ENCODE measurements at places on chromosomes 2 and 18.

GRCh38 chr2:74585406-74586185, 31.1 kb downstream of the DOK1 start:
- peak; percentile 2 for DNase-seq

DNA sequence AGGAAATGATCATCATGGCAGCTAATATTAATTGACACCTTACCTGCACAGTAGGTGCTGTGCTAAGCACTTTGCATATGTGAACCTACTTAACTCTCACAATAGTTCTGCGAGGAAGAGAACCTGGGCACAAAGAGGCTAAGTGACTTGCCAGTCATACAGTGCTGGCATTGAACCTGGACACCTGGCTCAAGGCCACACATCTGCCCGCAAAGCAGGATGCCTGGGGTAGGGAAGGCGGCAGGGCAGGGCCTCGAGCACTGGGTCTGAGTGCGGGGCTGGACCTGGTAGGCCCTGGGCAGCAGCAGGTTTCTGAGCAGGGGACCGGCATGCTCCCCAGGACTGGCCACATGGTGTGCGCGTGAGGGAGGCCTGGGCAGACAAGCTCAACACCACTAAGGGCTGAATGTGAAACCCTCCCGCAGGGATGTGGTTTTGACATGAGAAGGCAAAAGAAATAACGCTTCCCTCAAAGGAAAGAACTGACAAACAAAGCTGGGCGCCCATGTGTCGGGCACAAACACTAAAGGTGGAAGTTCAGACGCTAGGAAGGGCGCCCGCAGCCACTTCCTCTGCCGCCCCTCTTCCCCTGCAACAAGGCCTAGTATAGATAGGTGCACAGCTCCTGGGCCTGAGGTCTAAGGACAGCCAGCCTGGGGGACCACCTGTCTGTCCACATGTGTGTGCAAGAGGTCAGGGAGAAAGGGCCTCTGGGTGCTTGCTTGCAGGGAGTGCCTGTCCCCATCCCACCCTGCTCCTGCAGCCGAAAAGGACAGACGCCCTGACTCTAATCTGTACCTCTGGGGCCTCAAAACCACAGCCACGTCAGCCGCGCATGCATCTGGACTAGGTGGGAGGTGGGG, 92.5 kb downstream of the ZFP36L2 start:
- peak; percentile 57 for DNase-seq

DNA sequence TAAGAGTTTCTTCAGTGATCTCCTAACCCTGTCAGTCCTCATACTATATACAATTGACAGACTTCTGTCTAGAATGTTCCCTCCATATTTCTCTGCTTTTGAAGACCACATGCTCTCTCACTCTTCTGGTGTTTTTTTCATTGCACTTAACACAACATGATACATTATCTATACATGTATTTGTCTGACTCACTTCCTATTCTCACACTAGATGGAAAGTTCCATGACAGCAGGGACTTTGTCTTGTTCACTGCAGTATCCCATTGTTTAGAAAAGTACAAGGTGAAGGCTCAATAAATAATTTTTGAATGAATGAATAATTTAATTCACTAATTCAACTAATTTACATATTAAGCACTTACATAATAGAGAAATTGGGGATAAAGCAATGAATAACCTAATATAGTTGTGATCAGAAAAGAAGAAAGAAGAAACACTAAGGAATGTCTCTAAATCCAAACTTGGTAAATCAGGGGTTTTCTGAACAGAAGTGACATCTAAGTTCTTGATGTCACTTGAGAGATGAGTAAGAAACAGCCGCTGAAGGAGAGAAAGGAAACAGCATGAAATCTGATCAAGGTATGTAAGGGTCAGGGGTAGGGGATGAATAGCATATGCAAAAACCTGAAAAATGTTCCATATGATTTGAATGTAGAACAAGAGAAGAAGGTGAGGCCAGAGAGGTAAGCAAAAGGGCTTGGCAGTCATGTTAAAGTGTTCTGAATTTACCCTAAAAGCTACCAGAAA, 42.4 kb downstream of the MBD2 start:
- DNase-seq, result peak; percentile 4

DNA sequence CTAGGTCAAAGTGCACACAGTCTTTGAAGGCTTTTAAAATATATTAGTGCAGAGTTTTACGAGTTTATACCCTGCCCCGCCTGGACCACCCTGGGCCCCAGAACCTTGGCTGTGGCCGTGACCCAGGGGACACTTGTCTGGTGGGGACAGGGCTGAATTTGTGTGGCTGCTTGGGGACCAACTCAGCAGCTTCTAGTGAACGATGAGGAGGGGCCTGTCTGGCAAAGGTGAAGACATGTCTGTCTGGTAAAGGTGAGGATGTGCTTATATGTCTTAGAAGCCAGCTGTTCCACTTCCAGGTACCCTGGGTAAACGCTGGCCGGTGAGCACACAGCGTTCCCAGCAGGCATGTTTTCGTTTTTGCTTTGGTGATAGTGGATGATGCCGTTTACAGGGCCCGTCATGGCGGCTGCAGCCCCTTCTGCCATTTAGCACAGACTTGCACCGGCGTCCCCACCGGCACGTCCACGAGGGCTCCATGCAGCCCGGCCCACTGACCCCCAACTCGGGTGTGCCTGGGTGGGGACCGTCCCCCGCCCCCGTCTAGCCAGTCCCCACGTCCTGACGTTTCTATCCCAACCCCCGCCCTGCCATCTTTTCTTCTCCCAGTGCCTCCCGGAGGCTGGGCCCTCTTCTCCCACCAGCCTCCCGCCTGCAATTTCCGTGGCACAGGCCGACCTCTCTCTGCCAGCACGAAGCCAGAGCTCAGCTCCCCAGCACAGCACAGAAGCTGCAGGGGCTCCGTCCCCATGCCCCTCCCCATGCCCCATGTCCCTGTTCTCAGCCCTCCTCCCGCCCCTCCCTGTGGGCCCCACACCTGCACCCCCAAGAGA, 67.8 kb downstream of the SLC66A2 start:
- no peak for DNase-seq

GRCh38 chr2:73301636-73302035, 8.3 kb upstream of the EGR4 start:
- DNase-seq, result no peak

GRCh38 chr2:27591745-27592144, 8.9 kb downstream of the ZNF512 start:
- no peak for DNase-seq

GRCh38 chr2:63698786-63699548, 110.2 kb downstream of the MDH1 start:
- DNase-seq, result no peak

- DNase-seq, result no peak
These were observed at the start of gene FRZB for GRCh38 chr2:182866461-182867406. Gene FRZB, minus strand, starts transcription at chr2:182866637. Its CDS starts 85 bp downstream, at chr2:182866552.

DNA sequence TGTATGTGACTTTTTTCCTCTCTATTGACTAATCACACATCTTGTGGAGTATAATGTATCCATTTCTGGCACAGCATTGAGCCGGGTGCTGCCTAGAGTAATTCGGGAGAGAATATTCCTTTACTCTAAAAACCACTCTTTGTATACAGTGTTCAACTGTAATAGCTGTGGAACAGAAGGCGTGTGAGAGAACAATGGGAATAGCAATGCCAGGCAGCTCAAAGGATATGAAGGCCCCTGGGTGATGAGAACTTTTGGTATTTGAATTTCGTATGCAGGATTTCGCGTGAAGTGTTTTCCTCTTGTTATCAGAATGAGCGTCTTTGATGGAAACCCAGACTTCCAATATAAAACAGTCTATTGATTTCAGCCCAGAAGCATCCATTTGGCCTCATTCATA, 84.6 kb upstream of the MAP3K20 start:
- no peak for DNase-seq

DNA sequence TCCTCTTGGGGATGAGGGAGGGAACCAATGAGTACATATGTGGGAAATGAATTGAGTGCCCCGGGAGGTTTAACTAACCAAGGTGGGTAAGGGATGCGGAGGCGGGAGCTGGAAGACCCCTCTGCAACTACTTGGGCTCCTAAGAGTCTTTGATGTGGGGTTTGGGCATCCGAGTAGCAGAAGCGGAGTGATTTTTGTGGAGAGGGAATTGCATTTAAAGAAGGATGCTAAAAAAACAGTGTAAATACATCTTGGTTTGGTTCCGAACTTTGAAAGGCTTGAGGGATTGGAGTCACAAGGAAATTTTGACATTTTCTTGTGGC, 215.7 kb downstream of the MCFD2 start:
- no peak for DNase-seq

DNA sequence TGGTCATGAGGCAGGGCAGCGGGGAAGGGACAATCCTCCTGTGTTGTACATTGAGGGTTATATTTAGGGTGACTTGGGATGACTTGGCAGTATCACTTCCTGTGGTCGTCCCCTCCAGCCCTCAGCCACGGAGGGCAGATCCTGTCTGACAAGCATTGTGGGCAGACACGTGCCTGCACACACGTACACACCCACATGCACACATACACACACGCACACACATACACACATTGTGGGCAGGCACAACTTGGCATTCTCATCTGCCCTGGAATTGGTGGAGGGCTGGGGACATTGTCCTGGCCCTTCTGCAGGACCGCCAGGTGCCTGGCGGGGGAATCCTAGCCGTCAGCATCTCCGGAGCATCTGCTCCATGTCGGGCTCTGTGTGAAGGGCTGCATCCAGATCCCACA, 47.6 kb downstream of the ODC1 start:
- no peak for DNase-seq

- no peak for DNase-seq
These were observed 40.6 kb downstream of the TAF1B start for GRCh38 chr2:9883897-9884296.

DNA sequence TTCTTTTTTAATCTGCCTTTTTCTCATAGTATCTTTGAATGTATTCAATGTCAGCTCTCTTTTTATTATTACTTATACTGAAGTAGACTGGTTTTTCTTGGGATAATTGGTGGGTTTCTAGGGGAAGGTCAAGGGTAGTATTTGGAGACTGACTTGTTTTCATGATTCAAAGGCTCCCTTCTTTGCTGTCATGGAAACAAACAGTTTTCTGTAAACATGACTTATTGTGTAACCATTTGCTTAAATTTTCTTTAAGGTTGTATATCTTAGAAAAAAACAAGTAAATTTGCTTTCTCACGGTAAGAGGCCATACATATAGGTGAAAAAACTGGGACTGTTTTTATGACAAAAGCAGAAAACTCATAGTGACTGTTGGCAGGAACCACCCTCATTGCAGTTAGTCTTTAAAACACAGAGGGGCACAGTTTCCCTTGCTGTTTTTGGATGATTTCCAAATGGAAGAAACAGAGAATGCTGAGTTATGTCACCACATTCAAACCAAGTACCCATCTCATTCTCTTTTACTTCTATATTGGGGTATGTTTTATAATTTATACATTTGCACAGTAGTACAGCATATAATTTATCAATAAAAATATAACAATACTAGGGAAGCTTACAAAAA, 5.8 kb upstream of the RDH14 start:
- no peak for DNase-seq

DNA sequence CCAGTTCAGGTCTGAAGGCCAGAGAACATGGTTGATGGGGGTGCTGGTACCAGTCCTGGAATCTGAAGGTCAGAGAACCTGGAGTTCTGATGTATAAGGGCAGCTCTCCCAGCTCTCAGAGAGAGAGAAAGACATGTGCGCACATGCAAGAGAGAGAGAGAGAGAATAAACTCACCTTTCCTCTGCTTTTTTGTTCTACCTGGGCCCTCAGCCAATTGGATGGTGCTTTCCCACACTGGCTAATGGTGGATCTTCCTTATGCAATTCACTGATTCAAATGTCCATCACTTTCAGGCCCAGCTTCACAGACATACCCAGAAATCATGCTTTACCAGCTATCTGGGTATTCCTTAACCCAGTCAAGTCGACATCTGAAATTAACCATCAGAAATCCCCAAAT, 377.7 kb upstream of the MEX3C start:
- DNase-seq, result no peak

GRCh38 chr18:22564036-22564435, 146.3 kb upstream of the CTAGE1 start:
- no peak for DNase-seq

GRCh38 chr2:191601060-191601459, 76.9 kb upstream of the NABP1 start:
- no peak for DNase-seq

- DNase-seq, result no peak
These were observed 117.0 kb downstream of the HIBCH start for GRCh38 chr2:190202604-190203003.

- DNase-seq, result no peak
These were observed 71.2 kb upstream of the STPG4 start for GRCh38 chr2:47226132-47226922.

DNA sequence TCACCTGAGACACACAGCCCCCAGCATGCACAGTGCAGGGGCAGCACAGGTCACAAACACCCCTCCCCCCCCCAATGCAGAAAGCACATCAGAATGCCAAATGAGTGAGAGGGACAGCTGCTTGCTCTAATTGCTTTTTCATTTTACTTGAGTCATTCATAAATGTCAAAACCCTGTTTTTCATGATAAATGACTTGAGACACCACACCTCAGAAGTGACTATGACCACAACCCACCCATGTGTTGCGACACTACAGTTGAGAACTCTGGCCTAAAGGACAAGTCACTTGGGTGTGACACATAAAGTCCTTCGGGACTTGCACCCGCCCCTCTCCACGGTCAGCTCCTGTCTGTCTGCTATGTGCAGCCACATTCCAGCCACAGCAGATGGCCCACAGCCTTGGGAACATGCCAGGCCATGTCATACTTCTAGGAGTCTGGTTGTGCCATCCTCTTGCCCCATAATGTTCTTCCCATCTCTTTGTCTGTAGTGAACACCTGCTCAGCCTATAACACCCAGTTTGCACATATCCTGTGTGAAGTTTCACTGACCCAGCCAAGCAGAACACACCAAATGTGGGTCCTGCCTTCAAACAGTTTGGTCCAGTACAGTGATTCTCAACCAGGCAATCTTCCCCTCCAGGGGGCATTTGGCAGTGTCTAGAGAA, 30.2 kb upstream of the RIOK3 start:
- no peak for DNase-seq

DNA sequence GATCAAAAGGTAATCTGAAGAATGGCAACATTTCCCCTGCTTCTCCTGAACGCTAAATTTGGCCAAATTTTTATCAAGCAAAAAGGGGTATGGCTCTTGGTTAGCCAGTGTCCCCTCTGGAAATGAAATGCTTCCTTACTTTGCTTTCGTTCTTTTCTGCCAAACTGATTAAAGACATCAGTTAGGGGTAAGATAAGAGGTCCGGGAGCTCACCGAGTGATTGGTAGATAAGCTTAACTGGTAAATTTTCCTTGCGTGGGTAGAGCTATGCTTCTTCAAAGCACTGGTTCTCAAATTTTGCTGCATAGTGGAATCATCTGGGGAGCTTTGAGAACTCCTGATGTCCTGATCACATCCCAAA, 62.7 kb upstream of the MAPRE2 start:
- DNase-seq, result no peak

DNA sequence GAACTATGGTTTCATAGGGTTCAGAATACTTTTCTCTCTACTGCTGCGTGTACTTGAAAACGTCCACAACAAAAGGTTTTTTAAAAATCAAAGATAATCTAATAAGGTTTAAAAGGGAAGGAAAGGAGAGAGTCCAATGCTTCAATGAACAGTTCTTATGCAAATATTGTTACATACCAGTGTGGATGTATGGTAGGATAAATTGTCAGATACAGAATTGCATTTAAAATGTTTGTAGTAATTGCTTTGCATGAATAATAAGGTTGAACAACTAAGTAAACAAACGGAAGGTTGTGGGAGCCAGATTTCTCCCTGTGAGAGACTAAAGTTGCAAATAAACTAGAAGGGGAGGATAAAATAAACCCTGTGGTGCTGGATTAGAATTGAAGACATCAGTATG, 53.8 kb upstream of the RBBP8 start:
- no peak for DNase-seq
